NCI-H1105 (cell line): ENCODE measurements at places on chromosomes 1 and 21.

DNA sequence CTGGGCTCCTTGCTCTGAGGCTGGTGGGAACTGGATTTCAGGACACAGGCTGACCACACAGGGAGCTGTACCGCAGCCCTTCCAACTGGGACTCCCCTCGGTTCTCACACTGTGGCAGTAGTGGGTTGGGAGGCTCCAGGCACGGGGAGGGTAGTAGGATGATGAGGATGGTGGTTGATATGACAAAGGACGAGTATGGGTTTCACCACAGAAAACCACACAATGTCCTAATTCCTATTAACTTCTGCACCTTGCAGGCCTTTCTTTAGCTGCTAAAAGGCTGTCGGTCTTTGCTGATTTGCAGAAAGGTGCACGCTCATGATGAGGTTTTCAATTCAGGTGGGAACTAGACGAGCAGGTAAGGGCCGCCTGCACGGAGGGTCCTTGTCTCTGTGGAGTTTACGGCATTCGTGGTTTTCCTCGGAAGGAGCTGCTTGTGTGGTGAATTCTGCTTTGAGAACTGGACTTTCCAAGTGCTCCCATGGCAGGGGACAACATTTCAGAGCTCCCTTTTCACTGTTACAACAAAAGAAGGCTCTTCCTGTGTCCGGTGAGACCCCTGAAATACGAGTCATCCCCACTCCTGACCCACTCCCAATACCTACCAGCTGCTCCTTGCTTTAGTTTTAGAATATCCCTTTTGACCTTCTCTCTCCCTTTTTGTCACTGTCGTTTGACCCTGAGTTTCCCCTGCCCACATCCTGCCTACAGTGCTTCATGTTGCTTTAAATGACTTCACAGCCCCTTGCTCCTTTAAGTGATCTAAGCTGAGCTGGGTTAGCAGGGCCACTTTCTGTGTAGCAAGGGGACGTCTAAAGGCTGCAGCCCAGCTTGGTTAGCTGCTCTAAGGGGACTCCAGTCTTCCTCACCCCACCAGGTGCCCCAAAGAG lies 125.1 kb downstream of the MRPS6 start:
- no peak for DNase-seq

DNA sequence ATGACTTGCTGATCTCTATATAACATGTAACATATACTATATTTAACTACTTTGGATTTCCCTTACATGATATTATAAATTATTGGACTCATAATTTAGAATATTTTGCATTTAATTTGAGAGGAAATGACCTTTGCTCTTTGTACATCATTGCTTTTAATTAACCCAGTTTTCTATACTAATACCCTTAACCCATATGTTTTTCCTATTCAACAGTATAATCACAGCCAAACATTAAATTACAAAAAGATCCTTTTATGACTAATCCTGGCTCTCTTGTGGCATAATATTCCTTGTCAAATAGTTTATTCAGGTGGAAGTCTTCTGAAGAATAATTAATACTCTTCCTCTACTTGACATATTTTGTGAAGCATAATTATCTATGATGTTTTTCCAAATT lies 56.0 kb upstream of the GPR52 start:
- no peak for DNase-seq

GRCh38 chr1:210500831-210501230 lies 172.1 kb downstream of the HHAT start:
- no peak for DNase-seq

GRCh38 chr1:228344631-228345072 lies 62.0 kb downstream of the TRIM11 start:
- no peak for DNase-seq

DNA sequence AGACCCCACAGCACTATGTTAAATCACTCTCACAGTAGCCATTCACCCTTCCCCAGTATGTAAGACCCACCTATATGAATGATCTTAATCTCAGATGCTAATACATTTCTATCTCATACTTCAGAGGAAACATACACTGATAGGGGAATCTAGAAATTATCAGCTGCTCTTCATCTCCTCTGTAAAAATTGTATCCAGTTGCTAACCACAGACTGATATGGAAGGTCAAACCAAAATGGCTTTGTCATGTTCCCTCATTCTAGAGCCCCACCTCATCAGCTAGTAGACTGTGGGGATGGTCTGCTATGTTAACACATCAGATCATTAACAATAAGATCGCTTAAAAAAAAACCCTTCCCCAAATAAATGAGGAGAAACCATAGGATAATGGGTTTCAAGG lies 71.7 kb downstream of the UBR4 start:
- no peak for DNase-seq

DNA sequence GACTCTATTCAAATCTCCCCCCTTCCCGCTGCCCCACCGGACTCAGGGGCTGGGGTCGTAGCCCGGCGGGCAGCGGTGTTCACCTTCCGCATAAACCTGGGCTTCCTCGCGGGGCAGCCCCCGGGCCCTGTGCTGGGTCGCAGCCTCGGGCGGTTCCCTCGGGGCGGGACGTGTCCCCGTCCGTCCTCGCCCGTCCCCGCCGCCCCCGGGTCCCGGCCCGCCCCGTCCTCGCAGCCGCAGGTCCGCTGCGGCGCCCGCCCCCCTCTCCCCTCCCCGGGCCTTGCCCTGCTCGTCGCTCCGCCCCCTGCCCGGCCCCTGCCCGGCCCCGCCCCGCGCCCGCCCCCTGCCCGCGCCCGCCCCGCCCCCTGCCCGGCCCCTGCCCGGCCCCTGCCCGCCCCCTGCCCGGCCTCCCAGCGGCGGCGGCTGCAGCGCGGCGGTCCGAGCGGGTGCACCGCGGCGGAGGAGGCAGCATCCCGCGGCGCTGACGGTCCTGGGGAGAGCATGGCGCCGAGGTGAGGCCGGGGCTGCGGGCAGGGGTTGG lies at the start of gene COL18A1:
COL18A1 (plus strand) TSS at position 436 of the 541 bp plus-strand sequence; CDS start at position 502, 66 bp downstream.
- DNase-seq = peak; percentile 55

DNA sequence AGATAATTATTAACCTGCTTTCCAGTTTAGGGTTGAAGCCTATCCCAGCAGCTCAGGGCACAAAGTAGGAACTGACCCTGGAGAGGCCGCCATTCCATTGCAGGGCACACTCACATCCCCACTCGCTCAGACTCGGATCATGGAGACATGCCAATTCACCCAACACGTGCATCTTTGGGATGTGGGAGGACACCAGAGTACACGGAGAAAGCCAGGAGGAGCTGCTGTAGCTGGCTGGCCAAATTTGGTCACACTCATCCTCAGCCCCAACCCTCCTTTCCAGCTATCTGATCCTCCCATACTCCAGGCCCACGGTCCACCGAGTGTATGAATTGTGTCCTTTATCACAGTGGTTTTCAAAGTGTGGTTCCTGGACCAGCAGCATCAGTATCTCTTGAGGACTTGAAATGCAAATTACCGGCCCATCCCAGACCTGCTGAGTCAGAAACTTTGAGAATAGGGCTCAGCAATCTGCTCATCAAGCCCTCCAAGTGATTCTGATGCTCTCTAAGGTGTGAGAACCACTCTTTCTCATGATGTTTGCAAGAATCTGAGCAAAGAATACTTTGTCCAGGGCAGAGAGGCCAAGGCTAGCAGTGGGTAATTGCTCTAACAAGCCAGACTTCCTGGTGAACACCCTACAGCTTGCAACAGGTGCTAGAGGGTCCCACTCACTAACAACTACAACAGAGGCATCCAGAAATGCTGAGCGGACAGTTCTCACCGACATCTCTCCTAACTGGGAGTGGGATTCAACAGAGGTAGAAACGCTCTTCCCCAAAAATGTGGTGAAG lies 26.3 kb downstream of the IER5 start:
- no peak for DNase-seq

DNA sequence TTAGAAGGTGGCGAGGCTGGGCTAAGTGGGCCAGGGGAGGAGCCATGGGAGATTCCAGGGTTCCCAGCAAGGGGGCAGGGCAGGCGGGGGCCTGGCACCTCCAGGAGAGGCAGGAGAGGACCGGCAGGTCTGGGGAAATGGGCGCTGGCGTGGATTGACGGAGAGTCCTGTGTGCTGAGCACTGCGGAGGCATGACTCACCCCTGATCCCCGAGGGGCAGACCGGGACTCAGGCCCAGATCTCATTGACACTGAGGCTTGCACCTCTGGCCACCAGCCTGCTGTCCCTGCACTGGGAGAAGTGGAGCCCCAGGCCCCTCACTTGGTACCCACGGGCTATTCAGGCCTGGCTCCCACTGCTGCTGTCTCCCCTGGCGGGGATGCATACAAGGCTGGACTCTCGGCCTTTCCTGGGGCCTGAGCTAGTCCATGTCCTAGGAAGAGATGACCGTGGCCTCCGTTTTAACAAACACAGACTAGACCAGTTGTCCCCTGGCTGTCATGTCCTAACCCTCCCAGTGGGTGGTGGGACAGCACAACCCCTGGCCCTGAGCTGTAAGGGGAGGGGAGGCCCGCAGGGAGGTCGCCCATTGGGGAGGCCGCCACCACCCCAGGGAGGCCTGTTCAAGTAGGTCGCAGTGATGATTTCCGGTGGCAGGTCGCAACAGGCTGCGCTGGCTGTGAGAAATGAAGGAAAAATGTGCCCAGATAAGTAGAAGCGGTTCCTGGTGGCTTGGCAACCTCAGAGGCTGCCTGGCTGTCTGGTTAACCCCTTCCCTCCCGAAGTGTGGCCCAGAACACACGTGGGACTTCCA lies 39.7 kb downstream of the RIPK4 start:
- no peak for DNase-seq

DNA sequence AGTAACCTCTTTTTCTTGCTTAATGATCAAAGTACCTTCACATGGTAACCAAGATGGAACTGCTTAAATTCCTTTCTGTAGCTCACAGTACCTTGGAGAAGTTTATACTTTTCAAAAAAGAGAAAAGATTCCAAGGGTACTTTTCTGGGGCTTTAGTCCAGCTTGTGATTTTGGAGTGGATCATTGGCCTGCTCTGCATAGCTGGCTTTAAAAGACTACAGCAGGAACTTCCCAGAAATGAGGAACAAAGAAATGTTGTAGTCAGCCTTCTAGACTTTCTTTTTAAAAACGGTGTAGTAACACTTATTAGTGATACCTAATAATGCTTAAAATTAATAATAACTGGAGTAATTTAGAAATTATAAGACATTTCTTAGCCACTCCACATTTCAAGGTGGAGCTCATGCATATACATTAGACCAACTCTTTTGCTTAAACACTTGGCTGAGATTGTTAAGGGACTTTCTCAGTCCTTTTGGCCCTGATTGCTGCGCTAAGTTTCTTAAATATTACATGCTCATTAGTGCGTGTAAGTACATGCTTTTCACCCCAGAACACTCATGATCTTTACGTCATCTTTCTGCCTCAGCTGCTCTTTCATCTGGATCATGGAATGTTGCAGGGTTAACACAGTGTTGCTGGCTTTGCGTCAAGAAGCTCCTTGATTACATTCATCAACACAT lies 57.3 kb downstream of the SDCCAG8 start:
- no peak for DNase-seq
